ENCODE measurements at places on chromosomes 2 and 18.
A peak's percentile ranks its signal among the peaks of the same experiment; 100 is the strongest.

GRCh38 chr2:238875471-238876231 lies 27.8 kb downstream of the TWIST2 start:
- no peaks in the 10 kb centered on the region for H3K36me3 ChIP-seq
- H3K27me3 ChIP-seq, result peaks cover 3% of the 10 kb centered on the region
- no peaks in the 10 kb centered on the region for H3K4me1 ChIP-seq
- no peak overlapping the region for H3K4me3 ChIP-seq
- no peak overlapping the region for H3K27ac ChIP-seq
- DNase-seq, result no peak

- H3K27me3 ChIP-seq, result no peaks in the 10 kb centered on the region
- no peak overlapping the region for H3K4me3 ChIP-seq
- no peak overlapping the region for H3K27ac ChIP-seq
- H3K36me3 ChIP-seq, result no peaks in the 10 kb centered on the region
Measured at GRCh38 chr2:7028846-7029245, 111.6 kb downstream of the RNF144A start.

GRCh38 chr2:152097801-152098495 lies 896 bp downstream of the CACNB4 start:
- no peak overlapping the region for H3K27ac ChIP-seq
- no peaks in the 10 kb centered on the region for H3K36me3 ChIP-seq
- peak overlapping the region; percentile 82 for H3K4me3 ChIP-seq
- DNase-seq, result peak; percentile 20

GRCh38 chr2:144939590-144939989 lies 419.7 kb upstream of the ZEB2 start:
- no peak overlapping the region for H3K4me3 ChIP-seq
- no peak for DNase-seq
- peaks cover 3% of the 10 kb centered on the region for H3K4me1 ChIP-seq
- no peaks in the 10 kb centered on the region for H3K27me3 ChIP-seq
- H3K27ac ChIP-seq, result no peak overlapping the region

- H3K36me3 ChIP-seq, result peaks cover 3% of the 10 kb centered on the region
- no peak overlapping the region for H3K27ac ChIP-seq
- no peak overlapping the region for H3K4me3 ChIP-seq
Measured at GRCh38 chr18:10041180-10041579, 127.4 kb downstream of the VAPA start.

Data from activated B cell treated with CpG ODN at 0.5 μM for 24 hours (primary cell).